ENCODE measurements at places on chromosomes 6 and 20. TPM values are rescaled to one million over a fixed set of nuclear protein-coding genes. Genes with fewer than 3 reads are reported as not detected.

TPX2 gene
- 163 TPM for total RNA-seq

ETV7 gene
- 1.0 TPM for total RNA-seq

SALL4 gene
- total RNA-seq, result 1.9 TPM

DLL1 gene
- total RNA-seq, result 5.3 TPM

NR2E1 gene
- not detected for total RNA-seq

CLVS2 gene
- not detected for total RNA-seq

GINS1 gene
- 30.4 TPM for total RNA-seq

GRIK2 gene
- 0.64 TPM for total RNA-seq

ARG1 gene
- total RNA-seq, result 0.69 TPM

PCSK2 gene
- total RNA-seq, result not detected

CST4 gene
- total RNA-seq, result not detected

PMEPA1 gene
- total RNA-seq, result 0.64 TPM

DNA sequence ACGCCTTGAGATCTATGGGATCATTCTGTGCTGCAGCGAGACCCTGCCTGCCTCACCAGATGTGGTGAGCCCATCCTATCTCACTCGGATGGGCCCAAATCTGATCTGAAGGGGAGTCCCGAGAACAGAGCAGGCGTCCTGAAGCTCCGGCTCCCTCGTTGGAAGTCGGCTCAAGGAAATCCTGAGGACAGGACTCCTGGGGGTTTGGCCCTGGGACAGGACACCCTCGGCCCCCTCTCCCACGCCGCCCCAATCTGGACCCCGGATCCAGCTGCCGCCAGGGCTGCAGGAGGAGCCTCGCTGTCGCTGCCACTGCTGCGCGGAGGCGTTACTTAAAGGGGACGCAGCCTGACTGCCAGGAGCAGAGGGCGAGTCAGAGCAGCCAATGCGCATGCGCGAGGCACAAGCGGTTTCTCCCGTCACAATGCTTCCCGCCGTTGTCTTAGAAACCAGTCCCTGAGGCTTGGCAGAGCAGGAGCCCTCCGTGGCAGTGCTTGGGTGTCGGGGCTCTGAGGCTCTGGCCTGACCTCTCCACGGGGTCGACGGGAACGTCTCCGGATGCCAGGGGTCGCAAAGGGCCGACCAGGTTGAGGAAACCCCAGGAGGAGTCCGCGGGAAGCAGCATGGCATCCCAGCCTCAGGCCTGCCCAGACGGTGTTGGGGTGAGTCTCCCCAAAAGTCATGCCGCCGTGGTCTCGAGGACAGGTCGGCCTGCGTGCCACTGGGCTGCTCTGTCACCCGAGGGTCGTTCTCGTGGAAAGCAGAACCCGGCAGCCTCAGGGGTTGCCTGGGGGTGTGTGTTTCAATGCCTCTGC lies 1567.8 kb upstream of the DEFB115 start:
- H3K27ac ChIP-seq, result no peak overlapping the region
- no peak for DNase-seq
- no peaks in the 10 kb centered on the region for H3K27me3 ChIP-seq
- H3K36me3 ChIP-seq, result no peaks in the 10 kb centered on the region

- no peak overlapping the region for H3K27ac ChIP-seq
- no peaks in the 10 kb centered on the region for H3K27me3 ChIP-seq
- no peak overlapping the region for H3K4me3 ChIP-seq
- peaks cover under 1% of the 10 kb centered on the region for H3K4me1 ChIP-seq
Measured at GRCh38 chr6:37856285-37856684, 36.8 kb downstream of the ZFAND3 start.

DNA sequence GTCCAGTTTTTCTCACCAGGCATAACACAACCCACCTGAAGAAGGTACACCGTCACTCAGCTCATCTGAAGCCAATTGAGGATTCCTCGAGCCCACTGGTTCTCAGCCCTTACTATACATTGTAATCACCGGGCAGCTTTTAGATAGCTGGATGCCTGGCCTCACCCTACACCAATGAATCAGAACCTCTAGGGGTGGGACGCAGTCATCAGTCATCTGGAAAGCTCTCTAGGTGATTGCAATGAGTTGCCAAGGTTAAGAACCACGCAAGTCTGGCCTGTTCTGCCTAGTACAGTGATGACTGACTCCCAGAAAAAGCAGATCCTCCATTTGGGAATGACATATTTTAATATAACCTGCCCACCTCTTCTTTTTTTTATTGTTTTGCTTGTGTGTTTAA lies 41.1 kb downstream of the MC3R start:
- DNase-seq, result no peak
- no peak overlapping the region for H3K4me3 ChIP-seq
- H3K27ac ChIP-seq, result no peak overlapping the region
- H3K27me3 ChIP-seq, result peaks cover 13% of the 10 kb centered on the region
- H3K4me1 ChIP-seq, result no peaks in the 10 kb centered on the region
- H3K36me3 ChIP-seq, result no peaks in the 10 kb centered on the region

- H3K27ac ChIP-seq, result no peak overlapping the region
- no peaks in the 10 kb centered on the region for H3K36me3 ChIP-seq
- no peak overlapping the region for H3K4me3 ChIP-seq
- H3K4me1 ChIP-seq, result no peaks in the 10 kb centered on the region
- H3K27me3 ChIP-seq, result no peaks in the 10 kb centered on the region
Measured at GRCh38 chr6:54776891-54777290, 69.7 kb upstream of the FAM83B start.

- no peak overlapping the region for H3K4me3 ChIP-seq
- no peaks in the 10 kb centered on the region for H3K27me3 ChIP-seq
Measured at GRCh38 chr6:169785566-169785965, 34.1 kb downstream of the ERMARD start.

DNA sequence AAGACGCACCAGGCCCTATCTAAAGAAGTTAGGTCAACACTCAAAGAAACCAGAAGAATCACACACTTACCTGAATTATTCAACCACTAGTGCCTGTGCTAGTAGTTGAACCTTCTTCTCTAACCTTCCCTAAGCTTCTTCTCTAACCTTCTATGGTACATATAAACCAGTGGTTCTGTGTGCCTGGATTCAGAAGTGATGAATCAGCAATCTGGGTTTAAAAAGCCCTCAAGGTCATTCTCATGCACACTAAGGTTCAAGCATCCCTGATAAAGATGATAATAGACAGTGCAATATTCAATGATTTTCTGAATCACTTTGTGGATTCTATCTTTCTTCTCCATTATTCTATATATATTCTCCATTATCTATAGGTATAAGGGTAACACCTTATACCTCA lies 271.4 kb upstream of the TBX18 start:
- no peak for DNase-seq
- H3K27me3 ChIP-seq, result no peaks in the 10 kb centered on the region
- no peaks in the 10 kb centered on the region for H3K36me3 ChIP-seq
- no peak overlapping the region for H3K4me3 ChIP-seq
- H3K4me1 ChIP-seq, result no peaks in the 10 kb centered on the region

GRCh38 chr6:20983961-20984360 lies 449.7 kb downstream of the CDKAL1 start:
- no peak for DNase-seq
- no peak overlapping the region for H3K4me3 ChIP-seq
- H3K27me3 ChIP-seq, result no peaks in the 10 kb centered on the region
- H3K4me1 ChIP-seq, result no peaks in the 10 kb centered on the region
- H3K27ac ChIP-seq, result no peak overlapping the region

DNA sequence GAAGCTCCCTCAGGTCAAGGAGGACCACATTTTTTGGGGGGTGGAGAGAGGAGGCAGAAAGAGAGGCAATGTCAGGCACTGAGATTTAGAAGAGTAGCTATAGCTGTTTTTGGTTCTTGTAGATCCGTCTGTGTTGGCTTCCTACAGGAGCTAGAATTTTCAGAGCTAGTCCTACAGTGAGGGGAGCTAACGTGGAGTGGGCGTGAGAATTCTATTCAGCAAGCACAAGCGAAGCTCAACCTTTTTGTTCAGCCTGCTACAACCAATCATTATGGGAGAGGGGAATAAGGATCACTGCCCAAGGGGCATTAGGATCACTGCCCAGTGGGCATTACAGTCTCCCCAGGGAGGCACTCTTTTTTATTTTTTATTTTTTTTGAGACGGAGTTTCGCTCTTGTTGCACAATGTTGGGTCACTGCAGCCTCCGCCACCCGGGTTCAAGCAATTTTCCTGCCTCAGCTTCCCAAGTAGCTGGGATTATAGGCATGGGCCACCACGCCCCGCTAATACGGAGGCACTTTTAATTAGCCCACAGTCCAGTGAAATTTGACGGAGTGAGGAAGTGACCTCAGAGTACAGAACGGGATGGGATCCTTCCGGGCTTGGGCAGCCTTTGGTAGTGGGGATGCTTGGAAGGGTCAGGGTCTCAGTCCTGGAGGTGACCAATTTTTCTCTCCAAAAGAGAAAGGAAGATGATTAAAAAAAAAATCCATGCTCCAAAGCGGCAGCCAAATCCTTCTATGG lies 1.1 kb upstream of the PANK2 start:
- peak overlapping the region; percentile 83 for H3K4me3 ChIP-seq
- H3K27ac ChIP-seq, result peak overlapping the region; percentile 98
- H3K36me3 ChIP-seq, result peaks cover 20% of the 10 kb centered on the region

GRCh38 chr6:136547871-136548270 lies 2.4 kb downstream of the MAP7 start:
- no peak overlapping the region for H3K4me3 ChIP-seq
- no peak overlapping the region for H3K27ac ChIP-seq
- H3K36me3 ChIP-seq, result no peaks in the 10 kb centered on the region
- no peak for DNase-seq
- H3K27me3 ChIP-seq, result no peaks in the 10 kb centered on the region
- peaks cover 17% of the 10 kb centered on the region for H3K4me1 ChIP-seq

DNA sequence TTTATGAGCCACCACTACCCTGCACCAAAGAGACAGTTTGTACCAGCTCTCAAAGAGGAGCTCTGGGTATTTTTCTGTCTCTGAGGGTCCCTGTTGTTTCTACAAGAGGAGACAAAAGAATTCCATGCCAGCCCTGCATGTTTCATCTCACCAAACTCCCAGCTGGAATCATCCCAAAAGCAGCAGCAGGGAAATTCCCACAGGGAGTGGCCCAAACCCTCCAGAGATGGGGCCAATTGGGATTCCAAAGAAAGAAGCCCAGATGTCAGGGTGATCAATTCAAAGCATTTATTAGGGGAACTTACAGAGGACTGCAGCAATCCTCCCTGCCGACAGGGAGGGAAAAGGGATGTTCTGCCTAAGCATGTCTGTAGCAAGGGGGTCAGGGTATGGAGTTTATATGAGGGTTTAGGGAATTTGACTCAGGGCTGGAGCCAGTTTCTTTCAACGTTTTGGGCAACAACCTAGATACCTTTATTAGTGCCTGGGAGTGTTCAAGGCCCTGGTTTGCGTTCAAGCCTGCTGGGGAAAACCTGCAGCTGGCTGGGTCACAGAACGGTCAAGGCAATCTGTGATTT lies 47.2 kb downstream of the MUC22 start:
- H3K4me1 ChIP-seq, result peaks cover 9% of the 10 kb centered on the region
- no peak overlapping the region for H3K4me3 ChIP-seq
- no peak for DNase-seq

DNA sequence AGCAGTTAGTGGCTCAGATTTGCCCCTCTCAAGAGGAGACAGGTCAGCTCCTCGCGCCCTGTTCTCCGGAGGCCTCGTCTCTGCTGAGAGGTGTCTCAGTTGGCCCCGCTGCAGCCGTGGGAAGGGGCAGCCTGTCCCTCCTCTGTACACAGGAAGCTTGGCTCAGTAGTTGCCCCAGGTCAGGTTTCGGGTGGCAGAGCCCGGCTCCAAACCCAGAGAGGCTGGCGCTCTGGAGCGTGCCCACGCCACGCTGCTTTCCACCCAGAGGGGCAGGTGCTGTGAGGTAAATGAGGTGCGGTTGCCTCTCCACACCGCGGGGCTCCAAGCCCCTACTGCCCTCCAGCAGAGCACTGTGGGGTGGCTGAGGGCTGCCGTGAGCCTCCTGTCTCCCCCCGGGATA lies 16.0 kb downstream of the DYNLT1 start:
- no peaks in the 10 kb centered on the region for H3K27me3 ChIP-seq
- peaks cover 8% of the 10 kb centered on the region for H3K4me1 ChIP-seq
- H3K4me3 ChIP-seq, result no peak overlapping the region

DNA sequence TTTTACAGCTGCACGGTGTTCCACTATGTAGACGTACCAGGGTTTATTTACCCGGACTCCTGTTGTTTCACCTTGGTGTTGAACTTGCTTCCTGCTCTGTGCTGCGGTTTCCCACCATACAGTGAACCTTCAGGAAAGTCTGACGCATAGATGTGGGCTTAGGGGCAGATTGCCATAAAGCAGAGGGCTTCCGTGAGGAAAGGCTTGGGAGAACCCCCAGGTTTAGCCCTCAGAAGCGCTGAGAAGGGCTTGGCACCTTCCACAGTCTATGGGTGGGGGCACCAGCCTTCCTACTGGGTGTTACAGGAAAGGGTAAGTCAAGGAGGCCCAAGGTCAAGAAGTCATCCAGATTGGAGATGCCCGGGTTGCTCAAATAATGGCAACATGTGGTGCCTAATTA lies 19.2 kb upstream of the MRPS18A start:
- H3K4me1 ChIP-seq, result peaks cover 24% of the 10 kb centered on the region
- DNase-seq, result no peak
- no peaks in the 10 kb centered on the region for H3K36me3 ChIP-seq
- H3K27ac ChIP-seq, result no peak overlapping the region
- H3K27me3 ChIP-seq, result no peaks in the 10 kb centered on the region

DNA sequence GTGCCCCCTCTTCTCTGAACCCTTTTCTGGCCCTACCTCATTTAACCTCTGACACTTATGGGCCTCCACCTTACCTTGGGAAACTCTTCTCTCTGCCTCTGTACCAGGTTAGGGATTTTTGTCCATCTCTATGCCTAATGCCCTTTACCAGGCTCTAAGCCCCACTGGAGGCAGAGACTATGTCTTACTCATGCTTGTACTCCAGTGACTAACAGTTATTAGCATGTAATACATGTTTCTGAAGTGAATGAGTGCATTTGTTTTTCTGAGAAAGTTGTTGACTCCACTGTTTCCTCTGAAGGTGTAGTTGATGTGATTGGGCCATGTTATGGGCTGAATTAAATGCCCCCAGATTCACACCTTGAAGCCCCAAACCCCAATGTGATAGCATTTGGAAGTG lies 234.3 kb downstream of the PACRG start:
- H3K4me1 ChIP-seq, result peaks cover 16% of the 10 kb centered on the region
- H3K36me3 ChIP-seq, result no peaks in the 10 kb centered on the region
- no peaks in the 10 kb centered on the region for H3K27me3 ChIP-seq
- H3K4me3 ChIP-seq, result no peak overlapping the region
- no peak overlapping the region for H3K27ac ChIP-seq

Measured in HCT116 (cell line).